ENCODE measurements at places on chromosomes 3 and 15.

DNA sequence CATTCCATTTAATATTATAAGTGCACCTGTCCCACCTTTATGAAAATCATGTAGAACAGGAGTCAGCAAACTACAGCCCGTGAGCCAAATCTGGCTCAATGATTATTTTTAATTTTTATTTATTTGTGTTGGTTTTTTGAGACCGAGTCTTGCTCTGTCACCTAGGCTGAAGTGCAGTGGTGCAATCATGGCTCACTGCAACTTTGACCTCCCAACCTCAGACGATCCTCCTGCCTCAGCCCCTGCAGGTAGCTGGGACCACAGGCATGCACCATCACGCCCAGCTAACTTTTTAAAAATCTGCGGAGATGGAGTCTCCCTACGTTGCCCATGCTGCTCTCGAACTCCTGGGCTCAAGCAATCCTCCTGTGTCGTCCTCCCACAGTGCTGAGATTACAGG is 42.0 kb downstream of the MYO1E start:
- DNase-seq, result no peak

DNA sequence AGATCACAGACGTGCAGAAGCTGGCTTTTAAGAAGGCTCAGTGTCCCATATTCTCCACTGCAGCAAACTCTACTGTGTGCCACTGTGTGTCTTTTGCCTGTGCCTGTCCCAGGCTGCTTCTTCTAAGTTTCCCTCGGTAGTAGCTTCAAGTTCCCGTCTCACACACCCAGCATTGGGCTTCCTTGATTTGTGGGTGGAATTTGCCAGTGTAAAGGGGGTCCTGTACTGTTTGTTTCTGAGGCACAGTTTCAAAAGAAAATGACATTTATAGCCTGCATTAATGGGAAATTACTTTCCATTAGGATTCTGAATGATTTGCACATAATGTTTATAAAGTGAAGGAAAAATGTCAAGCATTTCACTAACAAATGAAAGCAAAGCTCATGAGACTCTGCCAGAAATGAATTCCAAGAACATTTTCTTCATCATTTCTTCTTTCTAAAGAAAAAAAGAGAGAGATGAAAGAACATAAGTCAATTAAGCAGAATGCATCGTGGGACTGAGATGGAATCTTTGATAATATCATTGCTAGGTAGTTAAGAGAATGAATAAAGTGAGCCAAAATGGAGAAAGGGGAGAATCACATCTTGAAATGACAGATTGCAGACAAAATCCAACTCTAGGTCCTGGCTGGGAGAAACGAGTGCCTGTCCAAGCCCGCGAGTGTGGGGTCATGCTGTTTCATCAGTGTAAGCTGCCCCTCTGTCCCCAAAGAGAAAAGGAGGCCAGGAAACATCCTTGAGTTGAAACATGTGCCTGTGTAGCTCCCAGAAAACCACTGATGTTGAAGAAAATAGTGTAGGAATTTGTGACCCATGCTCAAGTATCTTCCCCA is 48.6 kb upstream of the ADAMTSL3 start:
- no peak for DNase-seq

- DNase-seq, result no peak
Measured at GRCh38 chr3:150960708-150961684, 11.5 kb downstream of the CLRN1 start.

DNA sequence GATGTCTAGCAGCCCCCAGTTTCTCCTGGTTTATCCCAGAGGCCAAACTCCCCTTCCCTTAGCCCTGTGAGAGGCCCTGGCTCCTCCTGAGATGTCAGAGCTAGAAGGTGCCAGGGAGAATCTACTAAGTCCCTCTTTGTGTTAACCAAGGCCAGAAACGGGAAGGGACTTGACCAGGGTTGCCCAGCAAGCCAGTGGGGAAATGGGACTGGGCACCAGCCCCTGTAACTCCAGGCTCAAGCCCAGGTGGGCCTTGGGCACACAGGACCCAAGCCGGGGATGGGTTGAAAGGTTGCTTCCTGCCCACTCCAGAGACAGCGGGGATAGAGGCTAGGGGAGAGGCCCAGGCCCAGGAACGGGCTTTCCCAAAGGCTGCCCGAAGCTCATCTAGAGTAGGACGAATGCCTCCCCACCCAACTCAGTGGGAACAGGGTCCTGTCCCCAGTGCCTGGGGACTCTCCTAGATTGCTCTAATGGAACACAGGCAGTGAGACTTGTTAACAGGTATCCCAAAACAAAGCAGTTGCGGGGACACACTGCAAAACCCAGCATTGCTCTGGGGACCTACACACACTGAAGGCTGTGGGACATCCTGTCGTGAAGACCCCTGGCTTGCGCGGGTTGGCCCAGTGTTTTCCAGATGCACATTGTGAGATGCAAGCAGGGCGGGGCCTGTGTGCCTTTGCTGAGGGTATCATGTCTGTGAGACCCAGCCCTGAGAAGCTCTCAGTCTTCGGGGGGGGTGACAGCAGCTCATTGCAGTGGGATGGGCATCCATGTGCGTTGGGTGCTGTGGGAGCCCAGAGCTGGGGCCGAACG is 12.9 kb upstream of the TXNRD3 start:
- no peak for DNase-seq
